ENCODE measurements at places on chromosomes 11 and 22.

DNA sequence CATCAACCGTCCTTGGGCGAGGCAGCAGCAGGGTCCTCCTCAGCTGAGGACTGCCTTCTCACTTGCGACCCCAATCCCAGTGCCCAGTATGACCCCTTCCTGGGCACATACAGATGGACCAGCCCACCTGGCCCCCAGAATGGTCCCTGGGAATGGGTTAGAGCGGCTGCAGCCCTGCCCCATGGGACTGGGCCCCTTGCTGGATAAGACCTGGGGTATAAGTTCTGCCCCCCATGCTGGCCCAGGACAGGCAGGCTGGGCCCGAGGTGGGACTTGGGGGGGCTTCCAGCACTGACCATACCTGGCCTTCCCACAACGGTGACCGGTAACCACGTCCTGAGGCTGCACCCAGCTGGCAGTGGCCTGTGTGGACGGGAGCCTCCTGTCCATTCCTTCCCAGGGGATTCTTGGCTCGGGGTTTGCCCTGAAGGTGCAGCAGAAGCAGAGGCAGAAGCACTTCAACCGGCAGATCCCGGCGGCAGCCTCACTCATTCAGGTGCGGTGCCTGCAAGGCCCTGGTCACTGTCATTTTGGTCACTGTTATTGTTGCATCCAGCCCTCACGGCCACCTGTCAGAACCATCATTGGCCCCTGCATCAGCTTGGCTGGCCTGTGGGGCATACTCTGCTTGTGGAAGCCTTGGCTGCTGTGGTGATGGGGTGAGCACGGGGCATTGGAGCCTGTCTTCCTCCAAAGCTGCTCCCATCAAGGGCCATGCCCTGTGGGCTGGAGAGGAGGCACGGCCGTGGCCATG is 114.8 kb downstream of the KCNQ1OT1 start:
- DNase-seq = no peak

GRCh38 chr22:32380991-32381390 is 23.3 kb downstream of the RFPL3 start:
- DNase-seq = no peak

DNA sequence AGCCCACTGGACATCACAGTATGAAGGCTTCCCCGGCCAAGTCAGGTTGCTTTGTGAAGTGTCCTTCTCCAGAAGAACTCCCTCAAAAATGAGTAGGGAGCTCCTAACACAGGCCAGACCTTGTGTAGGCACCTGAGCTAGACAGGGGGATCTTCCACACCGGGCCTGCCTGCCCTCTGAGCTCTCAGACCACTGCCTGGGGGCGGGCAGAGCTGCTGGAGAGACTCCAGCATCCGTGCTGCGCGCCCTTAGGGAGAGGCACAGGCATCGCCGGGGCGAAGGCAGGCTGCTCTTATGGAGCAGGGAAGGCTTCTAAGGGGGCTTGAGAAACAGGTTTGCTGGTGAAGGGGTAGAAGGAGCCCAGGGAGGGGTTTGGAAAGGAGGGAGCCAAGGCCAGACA is 4.4 kb downstream of the KCNJ5 start:
- DNase-seq = no peak

GRCh38 chr11:74579577-74580270 is 12.7 kb upstream of the POLD3 start:
- no peak for DNase-seq

GRCh38 chr11:12174477-12175143 is 64.2 kb downstream of the MICAL2 start:
- no peak for DNase-seq

DNA sequence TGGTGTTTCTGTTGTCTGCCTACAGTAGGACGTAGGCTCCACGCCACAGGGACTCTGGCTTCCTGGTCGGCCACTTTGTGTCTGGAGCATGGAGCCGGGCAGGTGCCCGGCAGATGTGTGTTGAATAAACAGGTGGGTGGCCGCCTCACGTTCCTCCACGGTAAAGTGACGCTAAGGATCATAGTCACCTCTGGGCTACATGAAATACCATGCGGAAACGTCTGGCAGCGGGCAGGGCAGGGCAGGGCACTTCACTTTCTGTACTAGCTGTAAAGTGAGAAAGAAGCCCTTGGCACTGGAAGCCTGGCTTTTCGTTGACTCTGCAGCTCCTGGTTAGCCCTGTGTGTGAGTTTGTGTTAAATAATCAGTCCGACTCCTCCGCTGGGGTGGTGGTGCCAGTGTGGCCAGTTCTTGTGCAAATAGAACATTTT is 52.4 kb downstream of the MCM5 start:
- DNase-seq = no peak

DNA sequence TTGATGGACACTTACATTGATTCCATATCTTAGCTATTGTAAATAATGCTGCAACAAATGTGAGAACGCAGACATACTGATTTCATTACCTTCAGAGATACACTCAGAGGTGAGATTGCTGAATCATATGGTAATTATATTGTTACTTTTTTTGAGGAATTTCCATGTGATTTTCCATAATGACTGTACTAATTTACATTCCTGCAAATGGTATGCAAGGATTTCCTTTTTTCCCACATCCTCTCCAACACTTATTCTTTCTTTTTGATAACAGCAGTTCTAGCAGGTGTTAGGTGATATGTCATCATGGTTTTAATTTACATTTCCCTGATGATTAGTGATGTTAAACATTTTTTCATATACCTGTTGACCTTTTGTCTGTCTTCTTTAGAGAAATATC is 207.7 kb downstream of the C11orf87 start:
- DNase-seq = no peak

DNA sequence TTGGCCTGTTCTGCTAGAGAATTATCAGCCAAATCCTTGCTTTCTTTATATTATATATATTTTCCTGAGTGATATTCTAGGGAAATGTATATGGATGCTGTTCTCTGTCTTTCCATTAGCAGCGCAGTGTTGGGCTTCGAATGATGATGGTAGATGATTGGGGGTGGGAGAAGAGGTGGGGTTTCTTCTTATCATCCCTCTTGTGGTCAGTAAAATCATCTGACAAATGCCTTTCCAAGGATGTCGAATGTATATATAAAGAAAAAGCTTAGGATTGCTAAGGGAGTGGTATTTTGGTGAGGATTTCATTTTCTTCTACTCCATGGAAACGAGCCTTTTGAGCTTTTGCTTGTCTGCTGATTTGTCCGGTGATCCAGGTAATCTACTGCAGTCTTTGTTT is 48.9 kb downstream of the ARHGEF12 start:
- DNase-seq = peak; percentile 43

DNA sequence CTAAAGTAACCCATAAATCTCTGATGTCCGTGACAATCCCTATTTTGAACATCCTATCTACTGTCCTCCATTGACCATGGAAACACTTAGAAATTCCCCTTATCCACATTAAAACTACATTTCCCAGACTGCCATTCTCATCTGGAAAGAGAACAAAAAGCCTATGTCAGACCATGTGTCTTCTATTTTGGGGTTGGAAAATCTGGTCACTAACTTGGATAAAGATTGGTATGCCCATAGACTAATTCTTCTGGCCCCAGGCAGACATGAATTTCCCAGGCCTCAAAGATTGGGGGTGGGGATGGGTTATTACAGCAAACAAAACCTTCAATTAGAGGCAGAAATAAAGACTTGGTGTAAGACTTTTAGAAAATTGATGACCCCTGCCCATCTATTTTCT is 30.9 kb upstream of the CREB3L1 start:
- DNase-seq = peak; percentile 68

GRCh38 chr11:102268083-102268984 is 49.0 kb upstream of the BIRC3 start:
- peak; percentile 37 for DNase-seq

Data from NCI-H2227 treated with DMSO at 0.1 percent for 48 hours (cell line).